Activated naive CD4-positive, alpha-beta T cell treated with anti-CD3 and anti-CD28 coated beads, Interleukin-2, amount 10 ng/mL, durations not matched to agents 7 days and 5 days (primary cell): ENCODE measurements at places on chromosomes 6 and 20.
A peak's percentile ranks its signal among the peaks of the same experiment; 100 is the strongest.

- H3K4me1 ChIP-seq: no peaks in the 10 kb centered on the region
- no peaks in the 10 kb centered on the region for H3K27me3 ChIP-seq
- H3K27ac ChIP-seq: no peak overlapping the region
- no peak for DNase-seq
Measured at GRCh38 chr6:77228279-77228678, 235.0 kb downstream of the HTR1B start.

GRCh38 chr6:159969204-159969912 lies 476 bp downstream of the IGF2R start:
- H3K4me3 ChIP-seq: peak overlapping the region; percentile 96
- H3K36me3 ChIP-seq: peaks cover 15% of the 10 kb centered on the region
- peaks cover 27% of the 10 kb centered on the region for H3K27me3 ChIP-seq
- H3K4me1 ChIP-seq: peaks cover 54% of the 10 kb centered on the region
- peak overlapping the region; percentile 91 for H3K27ac ChIP-seq

- H3K4me1 ChIP-seq: peaks cover 11% of the 10 kb centered on the region
- no peak overlapping the region for H3K4me3 ChIP-seq
Measured at GRCh38 chr6:139380611-139381010, 6.2 kb upstream of the CITED2 start.

DNA sequence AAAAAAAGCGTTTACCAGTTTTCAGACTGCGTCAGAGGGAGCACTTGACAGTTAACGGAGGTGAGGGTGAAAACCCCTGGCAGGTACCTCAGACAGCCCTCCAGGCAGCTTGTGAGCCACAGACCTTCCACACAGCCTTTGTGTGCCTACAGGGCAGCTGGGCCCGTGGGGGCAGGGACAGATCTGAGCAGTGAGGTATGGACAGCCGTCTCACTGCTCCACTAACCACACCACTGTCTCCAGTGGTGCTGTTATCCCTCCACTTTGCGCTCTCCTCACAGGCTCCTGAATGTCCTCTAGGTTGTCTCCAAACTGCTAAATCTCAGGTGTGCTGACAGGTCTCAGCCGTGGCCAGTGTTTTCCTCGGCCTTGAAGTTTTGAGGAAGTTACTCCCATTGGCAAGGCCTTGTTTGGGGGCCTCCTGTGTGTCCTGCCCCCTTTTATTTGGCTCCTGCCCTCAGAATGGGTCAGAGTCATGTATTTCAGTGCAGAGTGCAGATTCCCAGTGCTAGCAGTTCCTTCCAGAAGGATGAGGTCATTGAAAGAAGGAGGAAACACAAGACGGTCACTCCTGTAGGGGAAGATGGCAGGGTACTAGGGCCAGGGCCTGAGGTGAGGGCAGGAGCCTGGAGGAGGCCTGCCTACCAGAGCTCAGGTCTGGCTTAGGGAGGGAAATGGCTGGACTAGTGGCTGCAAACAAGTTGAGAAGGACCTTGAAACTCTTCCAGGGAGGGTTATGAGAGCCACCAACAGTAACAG lies 11.8 kb downstream of the GFRA4 start:
- peaks cover 14% of the 10 kb centered on the region for H3K4me1 ChIP-seq
- no peak overlapping the region for H3K27ac ChIP-seq
- no peak for DNase-seq
- peaks cover 22% of the 10 kb centered on the region for H3K27me3 ChIP-seq
- H3K36me3 ChIP-seq: no peaks in the 10 kb centered on the region

GRCh38 chr6:150273457-150274309 lies 95.1 kb upstream of the IYD start:
- no peaks in the 10 kb centered on the region for H3K36me3 ChIP-seq
- H3K4me3 ChIP-seq: no peak overlapping the region
- H3K4me1 ChIP-seq: no peaks in the 10 kb centered on the region
- no peaks in the 10 kb centered on the region for H3K27me3 ChIP-seq
- H3K27ac ChIP-seq: no peak overlapping the region

- H3K36me3 ChIP-seq: no peaks in the 10 kb centered on the region
- no peak overlapping the region for H3K4me3 ChIP-seq
- H3K27ac ChIP-seq: no peak overlapping the region
- no peaks in the 10 kb centered on the region for H3K4me1 ChIP-seq
Measured at GRCh38 chr6:163243083-163243482, 171.4 kb upstream of the QKI start.

GRCh38 chr6:5710516-5710915 lies 296.2 kb downstream of the NRN1 start:
- no peak for DNase-seq
- H3K27me3 ChIP-seq: peaks cover 4% of the 10 kb centered on the region
- no peak overlapping the region for H3K27ac ChIP-seq
- H3K4me1 ChIP-seq: peaks cover 22% of the 10 kb centered on the region
- H3K4me3 ChIP-seq: no peak overlapping the region
